ENCODE measurements at places on chromosomes 3 and 15.
A peak's percentile ranks its signal among the peaks of the same experiment; 100 is the strongest.

- DNase-seq = no peak
Observed at GRCh38 chr3:61938878-61939549, 377.6 kb downstream of the PTPRG start.

DNA sequence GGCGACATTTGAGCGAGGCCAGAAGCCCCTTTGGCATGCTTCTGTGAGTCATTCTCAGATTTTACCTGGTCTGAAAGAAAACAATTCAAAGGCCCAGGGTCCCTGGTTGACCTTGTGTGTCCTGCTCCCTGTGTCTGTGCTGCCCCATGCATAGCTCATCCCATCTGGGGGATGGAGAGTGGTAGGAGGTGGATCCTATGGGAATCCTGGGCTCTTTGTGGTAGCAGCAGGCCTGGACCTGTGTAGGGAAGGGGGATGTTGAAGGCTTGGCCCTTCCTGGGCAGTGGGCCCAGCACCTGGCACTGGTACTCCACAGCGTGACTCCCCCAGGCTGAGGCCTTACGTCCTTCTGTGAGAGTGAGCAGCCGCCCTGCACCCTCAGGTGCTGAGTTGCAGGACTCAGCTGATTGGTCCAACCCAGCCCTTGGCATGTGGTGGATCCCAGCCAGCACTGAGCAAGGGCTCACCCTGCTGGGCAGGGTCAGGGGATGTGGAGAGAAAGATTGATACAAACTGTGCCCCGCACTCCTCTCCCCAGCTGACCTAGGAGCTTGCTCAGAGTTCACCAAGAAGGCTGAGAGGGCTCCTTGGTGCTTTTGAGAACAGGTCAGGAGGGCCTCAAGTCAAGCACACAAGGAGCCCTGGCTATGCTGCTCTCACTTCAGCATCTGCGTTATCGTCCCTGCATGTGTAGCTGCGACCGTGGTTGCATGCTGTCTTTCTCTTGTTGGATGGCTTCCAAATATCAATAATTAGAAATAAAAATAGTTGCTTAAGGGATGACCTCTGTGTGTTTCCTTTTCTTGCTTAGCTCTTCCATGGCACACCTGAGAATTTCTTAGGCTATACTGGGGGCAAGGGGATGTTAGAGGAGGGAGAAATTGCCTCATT lies 21.4 kb upstream of the JMJD7 start:
- no peak for DNase-seq

DNA sequence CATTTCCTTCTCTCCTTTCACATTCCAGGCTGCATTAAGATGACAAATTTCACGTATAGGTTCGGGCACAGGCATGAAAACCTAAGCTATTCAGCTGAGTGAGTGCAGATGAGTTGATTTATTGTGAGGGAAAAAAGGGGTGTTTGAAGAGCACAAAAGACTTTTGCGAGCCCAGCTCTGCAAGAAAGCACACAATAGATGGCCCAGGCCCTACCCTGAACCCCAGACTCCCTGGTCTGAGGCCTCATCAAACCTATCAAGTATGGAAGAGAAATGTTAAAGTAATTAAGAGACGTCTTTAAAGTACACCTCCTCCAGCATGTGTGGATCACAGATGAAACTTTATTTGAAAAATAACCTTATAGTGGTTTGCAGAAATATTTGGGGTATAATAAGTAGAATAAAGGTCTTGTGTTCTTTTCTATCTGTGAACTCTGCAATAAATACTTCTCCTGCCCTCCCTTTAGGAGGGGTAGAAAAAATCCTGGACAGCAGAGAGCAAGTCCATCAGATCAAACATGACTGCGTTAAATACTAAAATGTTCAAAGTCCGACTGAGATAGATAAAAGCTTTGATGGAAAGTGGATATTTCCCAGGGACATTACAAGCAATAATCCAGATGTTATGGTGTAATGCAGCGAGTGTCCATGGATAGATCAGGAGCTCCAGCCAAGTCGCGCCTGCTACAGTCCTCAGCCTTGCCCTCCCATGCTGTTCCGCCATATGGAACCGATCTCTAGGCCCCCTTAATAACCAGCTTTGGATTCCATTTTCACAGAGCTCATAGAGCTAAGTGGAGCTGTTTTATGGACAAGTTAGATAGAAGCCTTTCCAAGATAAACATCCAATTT lies 121.5 kb downstream of the MCTP2 start:
- no peak for DNase-seq

GRCh38 chr15:51243774-51244173 lies 94.6 kb downstream of the CYP19A1 start:
- peak; percentile 24 for DNase-seq

- DNase-seq = no peak
Observed at GRCh38 chr3:13869761-13870343, 10.0 kb downstream of the WNT7A start.

DNA sequence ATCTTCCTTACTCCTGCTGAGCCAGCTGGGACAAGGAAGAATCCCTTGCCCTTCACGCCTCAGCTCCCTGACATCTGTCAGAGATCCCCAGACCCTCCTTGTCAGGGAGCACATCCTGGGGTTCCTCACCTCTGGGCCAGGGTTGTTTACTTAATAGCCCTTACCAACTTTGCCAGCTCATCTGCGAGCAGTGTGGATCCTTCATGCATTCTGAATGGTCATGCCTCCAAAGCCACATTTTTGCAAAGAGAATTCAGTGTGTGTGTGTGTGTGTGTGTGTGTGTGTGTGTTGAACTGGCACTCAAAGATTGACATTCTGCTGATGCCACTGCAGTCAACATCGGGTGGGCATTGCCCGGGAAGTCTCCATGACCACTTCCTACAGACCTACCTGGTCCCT lies 112.6 kb downstream of the SLC49A4 start:
- DNase-seq = no peak

GRCh38 chr3:128356822-128357221 lies 109.9 kb downstream of the DNAJB8 start:
- DNase-seq = no peak

DNA sequence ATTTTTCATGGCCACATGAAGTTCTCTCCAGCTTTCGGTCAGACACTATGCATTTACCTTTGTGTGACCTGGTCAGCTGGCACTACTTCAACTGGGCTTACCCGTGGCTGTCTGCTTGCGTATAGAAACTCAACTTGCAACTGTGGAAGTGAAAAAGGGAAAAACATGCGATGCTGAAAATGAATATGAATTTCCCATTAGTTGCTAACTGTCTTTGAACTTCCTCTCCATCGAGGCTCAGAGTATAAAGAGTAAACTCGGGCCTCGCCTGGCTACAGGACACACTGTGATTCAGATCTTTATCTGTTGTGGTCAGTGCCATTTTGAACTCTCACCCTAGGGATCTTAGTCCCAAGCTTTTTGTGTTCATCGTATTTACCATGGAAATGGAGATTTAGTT lies 26.8 kb downstream of the NFKBIZ start:
- DNase-seq = no peak

GRCh38 chr3:61617041-61617440 lies 55.7 kb downstream of the PTPRG start:
- DNase-seq = no peak

- peak; percentile 59 for DNase-seq
Observed at GRCh38 chr3:159726231-159726964, 262.2 kb upstream of the IL12A start.

GRCh38 chr15:93825682-93826081 lies 405.7 kb upstream of the MCTP2 start:
- DNase-seq = peak; percentile 64

- DNase-seq = no peak
Observed at GRCh38 chr3:46948830-46949671, 27.5 kb downstream of the CCDC12 start.

GRCh38 chr3:10330319-10330718 lies 9.4 kb upstream of the SEC13 start:
- no peak for DNase-seq

- DNase-seq = no peak
Observed at GRCh38 chr3:120382941-120383447, 33.8 kb upstream of the LRRC58 start.

DNA sequence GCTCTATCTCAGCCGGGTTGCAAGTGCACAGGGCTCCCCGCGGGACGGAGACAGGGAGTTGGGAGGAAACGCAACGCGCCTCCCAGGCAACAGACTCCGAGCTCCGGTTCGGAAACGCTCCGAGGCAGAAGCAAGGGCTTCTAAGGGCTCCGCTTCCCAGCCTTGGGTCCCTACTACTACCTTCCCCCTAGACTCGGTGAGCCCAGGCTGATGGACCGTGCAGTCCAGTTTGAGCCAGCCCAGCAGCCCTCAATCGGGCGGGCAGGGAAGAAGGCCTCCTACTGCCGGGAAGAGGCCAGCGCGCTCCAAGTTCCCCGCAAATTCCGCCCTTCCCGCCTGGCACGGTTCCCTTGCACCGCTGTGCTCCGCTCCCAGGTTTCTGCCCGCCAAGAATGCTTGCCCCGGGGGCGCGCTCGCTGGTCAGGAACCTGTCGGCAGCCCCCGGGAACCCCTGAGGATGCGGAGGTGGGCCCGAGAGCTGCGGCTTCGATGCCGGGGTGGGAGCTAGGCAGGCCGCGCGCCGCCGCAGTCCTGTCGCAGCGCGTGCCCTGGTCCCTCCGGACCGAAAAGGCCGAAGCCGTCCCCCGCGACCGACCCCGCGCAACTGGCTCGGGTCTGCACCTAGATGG lies 728 bp downstream of the TRANK1 start:
- peak; percentile 55 for DNase-seq

GRCh38 chr3:40268802-40269524 lies 40.5 kb upstream of the EIF1B start:
- DNase-seq = no peak

- DNase-seq = peak; percentile 50
Observed at GRCh38 chr3:3586843-3587646, 212.2 kb upstream of the LRRN1 start.

DNA sequence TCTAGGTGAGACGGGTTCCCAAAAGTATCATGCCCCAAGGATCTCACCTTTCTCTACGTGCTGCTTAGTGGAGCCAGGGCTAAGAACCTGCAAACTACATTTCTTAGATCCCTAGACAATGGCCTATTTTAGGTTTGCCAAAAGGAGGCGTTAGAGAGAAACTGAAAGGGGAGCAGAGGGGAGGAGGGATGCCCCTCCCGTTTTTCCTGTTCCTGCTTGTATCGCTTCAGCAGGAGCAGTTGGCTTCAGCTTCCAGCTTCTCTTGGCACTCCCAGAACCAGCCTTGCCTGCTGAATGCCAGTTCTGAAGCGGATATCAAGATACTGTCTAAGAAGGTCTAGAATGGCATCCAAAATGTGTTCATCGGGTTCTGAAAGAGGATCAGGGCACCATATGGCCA lies 58.4 kb upstream of the ABHD17C start:
- DNase-seq = no peak

DNA sequence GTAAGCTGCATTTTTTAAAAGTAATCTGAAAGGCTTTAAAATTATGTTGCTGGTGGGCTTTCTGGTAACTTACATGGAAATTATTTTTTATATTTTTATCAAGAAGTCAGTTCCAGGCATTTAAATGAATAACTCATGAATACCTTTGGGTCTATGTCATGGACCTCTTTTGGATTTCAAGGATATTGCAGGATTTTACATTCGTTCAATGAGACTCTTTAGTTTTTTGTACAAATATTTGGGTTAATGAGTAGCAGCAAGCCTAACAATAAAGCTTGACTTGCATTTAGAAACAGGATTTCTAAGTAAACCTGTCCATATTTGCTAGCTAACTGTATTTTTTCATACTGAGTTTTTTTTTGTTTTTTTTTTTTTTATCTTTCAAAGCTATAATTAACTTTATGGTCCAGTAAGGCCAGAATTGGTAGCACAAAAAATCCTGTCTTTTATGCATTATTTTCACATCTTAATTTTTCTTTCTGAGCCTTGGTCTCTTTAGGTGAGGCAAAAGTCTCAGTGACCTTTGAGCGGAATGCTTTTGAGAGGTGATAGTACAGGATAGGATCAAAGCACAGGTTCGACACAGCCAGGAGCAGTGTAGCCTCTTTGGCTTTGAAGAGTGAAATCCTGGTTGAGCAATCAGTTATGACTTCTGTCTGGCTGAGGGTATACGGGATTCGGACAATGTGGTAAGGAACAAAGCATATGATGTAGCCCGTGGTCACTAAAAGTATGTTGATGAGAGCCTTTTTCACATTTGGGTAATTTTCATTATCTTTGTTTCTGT lies 4.8 kb downstream of the GPR171 start:
- DNase-seq = peak; percentile 71

DNA sequence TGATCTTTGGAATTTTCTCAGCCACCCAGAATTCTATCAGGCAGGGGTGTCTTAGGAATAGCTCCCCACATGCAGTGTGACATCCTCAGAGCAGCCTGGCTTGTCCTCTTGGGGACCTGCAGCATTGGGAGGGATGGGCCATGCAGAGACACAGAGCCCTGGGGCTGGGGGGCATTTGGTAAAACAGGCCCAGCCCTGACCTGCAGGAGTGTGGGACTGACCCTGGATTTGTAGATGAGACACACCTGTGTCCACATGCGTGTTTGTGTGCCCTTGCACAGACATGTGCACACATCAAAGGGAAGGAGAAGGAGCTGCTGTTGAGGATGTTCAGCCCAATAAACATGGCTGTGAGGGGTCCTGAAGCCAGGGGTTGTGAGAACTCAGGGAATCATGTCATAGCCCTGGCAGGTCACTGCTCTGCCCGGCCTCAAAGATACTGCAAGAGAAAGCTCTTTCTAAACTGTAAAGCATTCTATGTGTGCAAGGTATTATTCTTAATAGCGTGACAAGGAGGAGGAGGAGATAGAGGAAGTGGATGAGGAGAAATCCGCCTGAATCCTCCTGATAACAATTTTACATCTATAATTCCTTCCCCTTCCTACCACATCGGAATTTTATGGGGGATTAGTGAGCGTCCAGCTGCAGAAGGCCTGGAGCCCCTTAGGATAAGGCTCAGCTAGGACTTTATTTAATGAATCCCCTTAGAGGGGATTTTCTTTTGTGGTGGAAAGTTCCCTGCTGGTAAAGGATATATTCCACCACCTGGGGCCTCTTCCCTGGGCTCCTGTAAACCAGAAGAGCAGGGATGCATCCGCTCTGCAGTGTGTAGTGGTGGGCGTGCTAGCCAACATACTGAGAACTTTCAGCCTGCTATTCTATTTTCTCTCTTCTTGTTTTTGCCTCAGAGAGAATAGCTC lies 245.5 kb downstream of the EPHB1 start:
- DNase-seq = no peak

DNA sequence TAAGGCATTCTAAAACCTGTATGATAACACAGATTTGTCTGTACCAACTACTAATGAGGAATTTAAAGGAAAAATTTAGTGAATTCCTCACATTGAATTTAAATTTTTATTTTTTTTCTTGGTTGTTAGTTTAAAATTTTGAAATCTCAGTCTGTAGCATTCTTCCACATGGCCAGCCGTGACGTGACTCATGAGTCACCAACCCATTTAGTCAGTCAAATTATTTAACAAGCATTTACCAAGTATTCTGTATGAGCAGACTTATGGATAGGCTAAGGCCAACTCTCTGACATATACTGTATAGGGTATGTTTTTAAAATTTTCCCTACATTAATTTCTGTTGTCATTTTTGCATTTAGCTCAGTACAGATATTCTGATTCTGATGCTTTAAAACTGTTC lies 112.9 kb downstream of the CNTN4 start:
- peak; percentile 13 for DNase-seq

All from fibroblast of skin of right quadriceps (primary cell).